Urinary bladder (tissue), 4 donors: ENCODE measurements at places on chromosomes 13 and 19. TPM values are rescaled to one million over a fixed set of nuclear protein-coding genes. Genes with fewer than 3 reads are reported as not detected.

Gene PLK5
- total RNA-seq = 0.37 TPM

Gene ZNF681
- total RNA-seq = 9.7 TPM

Gene PCDH17
- total RNA-seq = 12.4 TPM

- no peak for DNase-seq
Observed at GRCh38 chr13:31781064-31781463, 41.7 kb downstream of the RXFP2 start.

DNA sequence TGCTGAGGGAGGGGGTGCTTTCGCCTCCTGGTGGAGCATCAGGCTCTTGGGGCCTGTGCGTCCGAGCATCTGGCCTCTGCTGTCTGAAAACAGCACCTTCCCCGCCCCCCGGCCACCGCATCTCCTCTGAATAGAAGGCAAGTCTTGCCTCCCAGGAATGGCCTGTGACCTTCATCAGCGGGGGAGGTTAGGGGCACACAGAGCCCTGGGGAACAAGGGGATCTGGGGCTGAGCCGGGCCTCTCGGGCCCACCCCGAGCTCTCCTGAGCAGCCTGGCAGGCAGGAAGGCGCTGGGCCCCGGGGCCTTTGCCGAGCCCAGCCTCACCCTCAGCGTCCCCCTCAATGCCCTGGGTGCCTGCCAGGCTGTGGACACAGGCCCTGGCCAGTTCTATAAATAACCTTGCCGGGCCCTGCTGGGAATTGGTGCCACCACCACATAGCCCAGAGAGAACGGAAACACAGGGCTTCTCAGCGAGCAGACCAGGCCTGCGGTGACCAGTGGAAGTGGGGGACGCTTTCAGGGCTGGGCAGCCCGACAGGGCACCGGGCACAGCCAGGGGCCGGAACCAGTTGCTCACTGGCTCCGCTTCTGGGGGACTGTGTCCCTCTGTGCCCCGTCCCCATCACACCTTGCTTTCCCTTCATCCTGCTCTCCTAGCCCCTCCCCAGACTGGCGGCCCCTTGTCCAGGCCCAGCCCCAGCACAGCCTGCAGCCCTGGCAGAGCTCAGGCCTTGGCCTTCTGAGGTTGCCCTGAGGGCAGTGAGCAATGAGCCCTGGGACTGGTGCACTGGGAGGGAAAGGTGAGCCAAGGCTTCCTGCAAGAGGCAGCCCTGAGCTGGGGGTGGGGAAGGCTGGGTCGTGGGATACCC, 9.5 kb downstream of the STK11 start:
- no peak for DNase-seq

- no peak for DNase-seq
Observed at GRCh38 chr13:25771202-25771601, 280.6 kb downstream of the SHISA2 start.

Gene MIDN
- 12.2 TPM for total RNA-seq

DNA sequence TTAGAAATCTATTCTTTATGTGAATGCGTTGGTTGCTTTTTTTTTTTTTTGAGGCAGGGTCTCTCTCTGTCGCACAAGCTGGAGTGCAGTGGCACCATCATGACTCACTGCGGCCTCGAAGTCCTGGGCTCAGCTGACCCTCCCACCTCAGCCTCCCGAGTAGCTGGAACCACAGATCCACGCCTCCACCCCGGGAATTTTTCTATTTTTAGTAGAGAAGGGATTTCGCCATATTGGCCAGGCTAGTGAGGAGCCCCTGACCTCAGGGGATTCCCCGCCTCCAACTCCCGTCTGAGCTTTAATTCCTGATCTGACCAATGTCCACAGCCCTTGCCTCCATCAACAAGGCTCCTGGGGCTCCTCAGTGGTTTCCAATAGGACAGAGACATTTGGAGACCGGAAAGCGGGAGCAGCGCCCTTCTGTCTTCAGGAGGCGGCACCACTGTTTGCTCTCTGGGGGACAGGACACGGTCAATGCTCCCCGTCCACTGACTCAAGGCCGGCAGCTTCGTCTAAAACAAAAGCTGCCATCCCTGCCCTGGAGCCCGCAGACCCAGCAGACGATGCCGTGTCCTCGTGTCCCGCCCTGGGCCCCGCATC, 503 bp downstream of the TUBA3C start:
- DNase-seq = no peak

GRCh38 chr19:798415-799075, 1.3 kb downstream of the PTBP1 start:
- no peak for DNase-seq

GRCh38 chr19:45895519-45895972, 6.9 kb downstream of the MYPOP start:
- no peak for DNase-seq

Gene PABPC3
- total RNA-seq = 0.48 TPM

- DNase-seq = no peak
Observed at GRCh38 chr13:51532736-51533197, 51.5 kb upstream of the WDFY2 start.

Gene GFY
- total RNA-seq = not detected

DNA sequence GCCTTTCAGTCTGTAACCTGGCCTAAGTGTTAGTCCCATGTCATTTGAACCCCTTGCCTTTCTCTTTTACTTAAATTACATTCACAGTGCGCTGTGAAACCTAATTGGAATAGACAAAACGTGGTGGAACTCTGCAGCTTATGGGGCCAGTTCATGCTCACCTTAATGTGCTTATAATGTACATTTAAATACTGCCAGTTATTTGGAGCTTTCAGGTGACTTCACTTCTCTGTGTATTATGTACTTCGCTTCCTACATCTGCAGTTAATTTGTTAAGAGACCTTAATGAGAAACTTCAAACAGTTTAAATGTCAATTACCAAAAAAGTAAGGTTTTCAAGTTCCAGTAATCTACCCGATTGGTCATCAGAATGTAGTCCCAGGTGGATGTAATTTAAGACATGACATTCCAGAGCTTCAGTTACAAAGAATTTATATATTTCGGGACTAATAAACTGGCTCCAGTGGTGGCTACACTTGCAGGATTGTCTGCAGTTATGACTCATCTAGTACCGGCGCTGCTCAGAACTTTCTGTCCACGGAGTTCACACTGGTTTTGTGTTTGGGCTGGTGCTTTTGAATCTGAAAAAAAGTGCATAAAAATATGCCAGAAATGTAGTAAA, 125.3 kb downstream of the TM9SF2 start:
- no peak for DNase-seq

- no peak for DNase-seq
Observed at GRCh38 chr13:106523576-106523975, 11.9 kb downstream of the EFNB2 start.

GRCh38 chr13:94263038-94263437, 216.4 kb downstream of the DCT start:
- DNase-seq = no peak

Gene RABAC1
- 89.0 TPM for total RNA-seq

GRCh38 chr19:18419195-18419698, at the start of gene SSBP4:
Gene SSBP4, plus strand, starts transcription at chr19:18419398. Its CDS starts 251 bp downstream, at chr19:18419649.
- no peak for DNase-seq

Gene KLK2
- not detected for total RNA-seq
